Uterus (tissue), 4 donors: ENCODE measurements at places on chromosomes 2 and 18.

- DNase-seq, result no peak
These were observed 1257.4 kb upstream of the ZEB2 start for GRCh38 chr2:145777297-145777696.

- DNase-seq, result no peak
These were observed 668.3 kb downstream of the IRS1 start for GRCh38 chr2:226131299-226131784.

- DNase-seq, result no peak
These were observed 50.5 kb downstream of the ADD2 start for GRCh38 chr2:70717431-70718038.

DNA sequence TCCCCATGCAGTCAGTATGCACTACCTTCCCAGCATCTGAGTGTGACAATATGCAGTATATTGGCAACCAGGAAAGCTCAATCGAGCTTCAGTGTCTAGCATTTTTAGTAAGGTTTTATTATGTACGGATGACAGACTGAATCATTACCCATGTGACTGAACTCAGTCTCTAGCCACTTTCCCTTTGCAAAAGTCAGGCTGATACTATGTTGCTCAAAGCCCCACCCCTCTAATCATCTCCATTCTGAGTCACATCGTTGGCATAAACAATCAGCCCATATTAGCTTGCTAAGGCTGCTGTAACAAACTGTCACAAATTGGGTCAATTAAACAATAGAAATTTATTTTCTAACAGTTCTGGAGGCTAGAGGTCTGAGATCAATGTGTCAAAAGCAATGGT is 25.8 kb upstream of the SRD5A2 start:
- DNase-seq, result no peak

GRCh38 chr2:216362730-216363129 is 9.6 kb downstream of the MARCHF4 start:
- no peak for DNase-seq

GRCh38 chr2:186913870-186914269 is 64.9 kb upstream of the ZSWIM2 start:
- DNase-seq, result no peak
